T-helper 17 cell (primary cell): ENCODE measurements at places on chromosomes 4 and X.

DNA sequence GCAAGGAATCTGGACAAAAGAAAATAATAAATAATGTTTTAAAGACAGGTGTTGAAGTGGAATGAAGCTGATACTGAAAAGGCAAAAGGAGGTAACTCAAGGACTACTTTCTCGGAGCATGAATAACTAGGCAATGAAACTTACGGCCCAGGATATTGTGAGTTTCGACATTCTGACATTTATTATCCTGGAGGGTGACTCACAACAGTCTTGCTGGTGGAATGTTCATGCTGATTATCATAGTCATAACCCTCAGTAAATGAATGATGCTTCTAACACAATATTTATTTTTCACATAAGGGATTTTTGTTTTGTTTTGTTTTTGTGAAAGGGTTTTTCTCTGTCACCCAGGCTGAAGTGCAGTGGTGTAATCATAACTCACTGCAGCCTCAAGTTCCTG, 147.0 kb upstream of the HPGD start:
- DNase-seq = no peak

- DNase-seq = no peak
Observed at GRCh38 chrX:102745857-102746584, 25.5 kb downstream of the GPRASP3 start.

- DNase-seq = no peak
Observed at GRCh38 chrX:21781525-21781924, 23.6 kb upstream of the SMPX start.

- DNase-seq = no peak
Observed at GRCh38 chr4:120354381-120354780, 287.7 kb upstream of the MAD2L1 start.

- no peak for DNase-seq
Observed at GRCh38 chr4:121541696-121542095, 155.1 kb downstream of the ANXA5 start.

DNA sequence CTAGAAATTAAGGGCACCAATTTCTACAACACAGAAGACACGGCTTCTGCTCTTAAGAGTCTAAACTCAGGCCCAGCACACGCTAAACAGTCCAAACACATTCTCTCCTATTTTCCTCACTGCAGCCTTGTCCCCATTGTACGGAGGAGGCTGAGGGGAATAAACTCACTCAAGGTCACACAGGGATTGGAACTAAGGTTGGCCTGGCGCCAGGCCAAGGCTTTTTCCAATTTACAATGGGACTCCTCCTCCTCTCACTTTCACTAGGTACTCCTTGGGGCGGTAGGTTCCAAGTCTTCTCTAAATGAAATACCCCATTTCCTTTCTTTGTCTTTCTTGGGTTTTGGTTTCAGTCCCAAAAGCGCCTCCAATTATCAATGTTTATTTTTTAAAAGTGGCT, 48.7 kb upstream of the CRMP1 start:
- DNase-seq = no peak

GRCh38 chrX:12570859-12571501, 220.2 kb upstream of the PRPS2 start:
- DNase-seq = no peak

GRCh38 chr4:79472693-79473438, 64.8 kb upstream of the GK2 start:
- DNase-seq = no peak

DNA sequence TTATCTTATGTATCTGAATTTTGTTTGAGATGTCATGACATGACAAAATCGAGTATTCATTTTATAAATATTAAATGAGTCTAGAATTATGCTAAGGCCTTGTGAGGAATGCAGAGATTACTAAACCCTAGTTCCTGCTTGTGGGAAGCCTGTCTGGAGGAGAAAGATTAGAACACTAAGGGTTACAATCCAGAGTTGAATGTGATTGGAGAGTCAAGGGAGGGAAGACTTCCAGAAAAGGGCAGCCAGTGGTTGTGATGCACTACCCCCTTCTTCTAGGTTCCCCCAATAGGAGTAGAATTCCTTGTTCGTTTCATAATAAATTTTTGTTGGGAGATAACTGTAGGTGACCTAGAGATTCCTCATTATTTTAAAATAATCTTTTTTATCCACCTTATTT, 141.1 kb downstream of the AFF1 start:
- no peak for DNase-seq

DNA sequence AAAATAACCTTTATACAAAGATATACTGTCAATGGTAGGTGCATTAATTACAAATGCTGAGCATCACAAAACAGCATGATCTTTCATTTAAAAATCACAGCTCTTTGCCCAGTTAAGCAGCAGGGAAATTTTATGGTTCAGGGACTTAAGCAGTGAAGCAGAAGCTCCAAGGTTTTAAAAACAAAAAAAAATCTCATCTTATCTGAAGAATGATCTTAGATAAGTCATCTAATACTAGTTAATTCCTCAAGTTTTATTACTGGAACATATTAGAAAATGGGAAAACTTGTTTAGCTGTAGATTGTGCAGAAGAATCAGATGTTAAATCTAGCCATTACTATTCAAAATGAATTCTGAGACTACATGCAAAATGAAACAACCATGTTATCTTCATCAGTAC, 289.9 kb downstream of the GASK1B start:
- DNase-seq = no peak

- DNase-seq = no peak
Observed at GRCh38 chrX:18291006-18291545, 63.4 kb downstream of the SCML2 start.

DNA sequence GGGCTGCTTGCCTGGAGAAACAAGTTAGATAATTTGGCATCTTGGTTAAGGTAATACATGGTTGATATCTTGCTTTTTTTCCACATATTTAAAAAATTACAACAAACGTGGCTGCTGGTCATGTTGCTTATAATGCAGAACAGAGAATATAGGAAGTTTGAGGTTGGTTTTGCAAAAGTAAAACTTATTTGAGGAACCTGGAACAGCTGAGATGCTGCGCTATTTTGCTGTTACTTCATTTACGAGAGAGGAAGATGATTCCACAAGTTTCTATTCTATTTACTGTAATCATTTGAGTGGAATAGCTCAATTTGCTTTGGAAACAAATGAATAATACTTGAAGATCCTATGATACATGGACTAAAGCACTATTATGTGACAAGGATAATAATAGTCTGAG, 118.9 kb downstream of the TMA16 start:
- DNase-seq = no peak

DNA sequence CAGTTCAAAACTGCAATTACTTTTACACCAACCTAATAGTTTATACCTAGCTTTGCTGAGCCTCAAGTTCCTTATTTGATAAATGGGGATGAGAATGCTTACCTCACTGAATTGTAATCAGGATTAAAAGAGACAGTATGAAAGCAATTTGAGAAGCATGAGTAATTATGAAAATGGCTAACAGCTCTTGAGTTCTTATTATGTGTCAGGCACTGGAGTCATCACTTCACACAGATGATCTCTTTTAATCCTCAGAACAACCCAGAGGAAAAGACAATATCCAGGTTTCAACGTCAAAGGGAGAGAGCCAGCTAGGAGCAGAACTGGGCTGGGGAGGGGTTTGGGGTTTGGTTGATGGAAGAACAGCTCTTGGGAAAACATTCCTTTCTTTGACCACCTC, 221.0 kb upstream of the NWD2 start:
- no peak for DNase-seq

DNA sequence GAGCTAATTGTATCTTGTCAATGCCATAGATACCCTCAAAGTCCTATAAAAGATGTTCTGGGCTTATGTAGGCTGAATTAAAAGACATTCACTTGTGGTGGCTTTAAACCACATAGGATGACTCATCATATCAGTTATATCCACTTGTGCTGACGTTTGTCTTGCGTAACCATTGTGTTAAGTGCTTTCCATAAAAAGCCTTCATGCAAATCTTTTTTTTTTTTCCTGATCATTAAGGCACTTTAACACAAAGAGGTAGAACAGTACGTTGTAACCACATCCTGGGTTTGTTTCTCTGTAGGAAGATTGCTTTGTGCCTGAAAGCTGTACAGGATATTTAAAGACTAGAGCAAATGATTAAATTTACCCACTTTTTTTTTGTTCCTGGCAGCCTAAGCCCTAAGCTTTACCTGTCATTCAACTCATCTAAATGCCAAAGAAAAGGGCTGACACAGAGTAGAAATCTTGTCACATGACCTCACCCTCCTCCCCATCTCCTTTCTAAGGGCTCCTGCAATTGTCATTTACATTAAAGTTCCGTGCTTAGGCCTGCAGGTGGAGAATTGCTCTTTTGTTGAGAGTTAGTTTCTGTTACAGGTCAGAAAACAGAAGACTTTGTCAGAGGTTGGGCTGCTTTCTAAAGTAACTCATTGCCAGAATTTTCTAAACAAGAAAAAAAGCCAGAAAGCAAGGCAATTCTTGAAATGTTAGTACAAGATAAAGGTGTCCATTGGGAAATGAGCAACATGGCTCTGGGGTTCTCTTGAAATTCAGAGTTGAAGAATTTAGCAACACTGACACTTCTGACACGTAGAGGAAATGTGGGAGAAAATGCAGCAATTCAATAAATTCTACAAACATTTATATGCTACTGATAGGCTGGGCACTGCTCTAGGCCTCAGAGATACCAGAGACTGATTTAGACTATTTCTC, 555.6 kb downstream of the PPARGC1A start:
- no peak for DNase-seq

DNA sequence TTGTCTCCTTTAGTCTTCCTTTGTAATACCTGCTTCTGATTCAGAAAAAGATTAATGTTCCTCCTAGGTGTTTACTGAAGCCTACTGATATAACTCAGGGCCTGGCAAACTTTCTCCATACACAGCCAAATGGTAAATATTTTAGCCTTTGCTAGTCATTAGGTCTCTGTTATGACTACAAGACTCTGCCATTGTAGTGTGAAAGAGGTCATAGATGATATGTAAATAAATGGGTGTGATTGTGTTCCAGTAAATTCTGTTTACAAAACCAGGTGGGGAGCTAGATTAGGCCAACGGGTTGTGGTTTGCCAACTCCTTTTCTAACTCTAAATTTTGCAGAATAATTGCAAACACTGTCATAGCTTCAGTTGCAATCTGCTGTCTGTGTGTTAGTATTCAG, 568.1 kb upstream of the GNPDA2 start:
- DNase-seq = no peak

- DNase-seq = no peak
Observed at GRCh38 chr4:137635601-137636000, 103.3 kb upstream of the PCDH18 start.

DNA sequence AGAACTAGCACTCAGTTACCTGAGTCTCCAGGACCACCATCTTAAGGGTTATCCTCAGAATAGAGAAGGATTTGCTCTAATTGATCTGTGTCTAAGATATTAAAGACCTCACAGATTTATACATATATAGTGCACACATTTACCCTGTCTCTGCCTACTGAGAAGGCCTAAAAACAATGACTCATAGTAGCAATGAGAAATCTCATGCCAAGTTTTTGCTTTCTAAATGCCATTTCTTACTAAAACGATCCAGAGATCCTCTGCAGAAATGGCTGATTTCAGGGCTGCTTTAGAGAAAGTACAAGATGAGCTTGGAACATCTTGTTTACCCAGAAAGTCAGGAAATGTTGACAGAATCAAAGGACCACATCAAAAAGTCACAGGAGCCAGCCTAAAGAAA, 79.1 kb upstream of the INPP4B start:
- no peak for DNase-seq

GRCh38 chr4:70849291-70849690, 9.6 kb upstream of the GRSF1 start:
- no peak for DNase-seq

- DNase-seq = no peak
Observed at GRCh38 chr4:2433609-2434350, 15.0 kb downstream of the CFAP99 start.

DNA sequence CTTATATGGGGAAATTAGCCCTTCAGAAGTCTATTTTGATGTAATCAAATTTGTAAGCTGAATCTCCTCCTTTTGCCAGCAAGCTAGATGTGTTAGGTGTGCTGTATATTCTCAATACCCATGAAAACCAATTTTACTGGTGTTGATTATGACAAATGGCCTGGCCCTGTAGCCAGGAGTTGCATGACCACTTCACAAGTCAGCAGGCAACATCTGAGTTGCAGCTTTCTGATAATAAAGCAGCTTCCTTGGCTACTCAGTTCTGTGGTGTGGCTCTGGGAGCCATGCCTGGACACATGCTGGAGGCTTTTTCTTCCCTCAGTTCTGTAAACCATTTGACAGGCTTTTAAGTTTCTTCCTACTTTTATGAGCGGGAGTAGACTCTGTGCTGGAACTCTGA, 154.1 kb upstream of the CXCL13 start:
- no peak for DNase-seq

GRCh38 chrX:63835361-63835760, 50.3 kb upstream of the ARHGEF9 start:
- no peak for DNase-seq

DNA sequence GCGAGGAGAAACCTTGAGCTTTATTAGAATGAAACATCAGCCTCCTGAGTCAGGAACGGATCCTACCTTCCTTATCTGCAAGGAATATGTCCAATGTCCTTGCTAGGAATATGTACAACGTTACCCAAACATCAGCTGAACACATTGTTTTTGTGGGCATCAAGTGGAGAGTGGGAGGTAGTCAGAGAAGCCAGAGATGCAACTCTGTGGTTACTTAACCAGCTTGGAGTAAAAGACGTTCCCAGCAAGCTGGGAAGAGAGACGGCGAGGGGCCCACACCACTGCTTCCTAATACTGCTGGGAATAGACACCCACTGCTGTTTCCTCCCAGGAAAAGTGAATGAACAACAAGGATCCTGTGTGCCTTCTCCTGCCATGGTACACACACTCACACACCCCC, 74.4 kb upstream of the PLAC1 start:
- no peak for DNase-seq

GRCh38 chr4:15145709-15146108, 143.4 kb downstream of the CPEB2 start:
- no peak for DNase-seq

GRCh38 chr4:55517526-55518229, 29.0 kb downstream of the CLOCK start:
- DNase-seq = no peak

GRCh38 chr4:94852616-94853015, 94.9 kb downstream of the BMPR1B start:
- DNase-seq = no peak

GRCh38 chrX:12582649-12583048, 208.6 kb upstream of the PRPS2 start:
- DNase-seq = no peak

DNA sequence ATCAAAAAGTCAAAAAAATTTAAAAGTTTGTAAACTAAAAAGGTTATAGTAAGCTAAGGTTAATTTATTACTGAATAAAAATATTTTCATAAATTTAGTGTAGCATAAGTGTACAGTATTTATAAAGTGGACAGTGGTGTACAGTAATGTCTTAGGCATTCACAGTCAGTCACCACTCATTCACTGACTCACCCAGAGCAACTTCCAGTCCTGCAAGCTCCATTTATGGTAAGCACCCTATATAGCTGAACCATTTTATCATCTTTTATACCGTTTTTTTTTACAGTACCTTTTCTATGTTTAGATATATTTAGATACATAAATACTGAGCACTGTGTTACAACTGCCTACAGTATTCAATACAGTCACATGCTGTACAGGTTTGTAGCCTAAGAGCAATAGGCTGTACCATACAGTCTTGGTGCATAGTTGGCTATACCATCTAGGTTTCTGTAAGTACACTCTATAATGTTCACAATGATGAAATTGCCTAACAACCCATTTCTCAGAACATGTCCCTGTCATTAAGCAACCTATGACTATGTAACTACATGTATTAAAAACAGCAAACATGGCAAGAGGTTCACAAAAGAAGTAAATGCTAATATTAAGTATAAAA, 18.6 kb downstream of the ACSL4 start:
- no peak for DNase-seq

GRCh38 chr4:141524116-141524515, 112.3 kb upstream of the IL15 start:
- DNase-seq = no peak

- no peak for DNase-seq
Observed at GRCh38 chr4:95432466-95432865, 116.3 kb downstream of the UNC5C start.
